ENCODE measurements at places on chromosomes 2 and 18.

DNA sequence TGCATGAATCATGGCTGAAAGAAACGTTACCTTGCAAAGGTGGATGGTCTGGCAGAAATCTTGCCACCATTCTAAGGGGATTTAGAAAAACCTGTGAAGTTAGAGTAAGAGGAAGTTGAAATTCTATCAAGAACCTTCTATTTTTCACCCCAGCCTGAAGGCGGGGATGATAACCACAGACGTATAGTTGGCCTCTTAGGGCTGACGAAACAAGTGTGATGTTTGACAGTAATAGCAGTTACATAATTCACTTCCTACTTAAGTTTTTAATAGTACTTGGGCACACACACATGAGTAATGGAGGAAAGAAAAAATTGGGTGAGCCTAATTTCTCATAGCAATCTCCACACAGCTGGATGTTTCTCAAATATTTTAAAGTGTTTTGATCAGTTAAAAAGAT, 336.6 kb upstream of the SALL3 start:
- no peak for DNase-seq

GRCh38 chr2:15752552-15753232, 161.0 kb downstream of the DDX1 start:
- DNase-seq: no peak

DNA sequence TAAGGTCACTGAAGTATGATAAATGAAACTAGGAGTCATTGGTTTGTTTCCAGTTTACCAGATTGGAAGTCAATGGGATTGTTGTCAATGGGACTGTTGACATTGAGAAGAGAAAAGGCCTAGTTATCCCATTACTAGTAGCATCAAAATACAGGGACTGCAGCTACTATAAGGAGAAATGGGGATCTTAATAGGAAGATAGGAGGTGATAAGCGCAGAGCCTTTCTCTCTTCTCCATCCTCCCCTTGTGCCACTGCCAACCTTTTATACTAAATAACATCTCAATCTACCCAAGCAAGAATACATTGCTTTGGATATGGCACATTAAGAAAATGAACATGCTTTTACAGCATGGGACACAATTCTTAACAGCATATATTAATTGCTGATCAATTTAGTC, 10.5 kb upstream of the BBS5 start:
- no peak for DNase-seq

DNA sequence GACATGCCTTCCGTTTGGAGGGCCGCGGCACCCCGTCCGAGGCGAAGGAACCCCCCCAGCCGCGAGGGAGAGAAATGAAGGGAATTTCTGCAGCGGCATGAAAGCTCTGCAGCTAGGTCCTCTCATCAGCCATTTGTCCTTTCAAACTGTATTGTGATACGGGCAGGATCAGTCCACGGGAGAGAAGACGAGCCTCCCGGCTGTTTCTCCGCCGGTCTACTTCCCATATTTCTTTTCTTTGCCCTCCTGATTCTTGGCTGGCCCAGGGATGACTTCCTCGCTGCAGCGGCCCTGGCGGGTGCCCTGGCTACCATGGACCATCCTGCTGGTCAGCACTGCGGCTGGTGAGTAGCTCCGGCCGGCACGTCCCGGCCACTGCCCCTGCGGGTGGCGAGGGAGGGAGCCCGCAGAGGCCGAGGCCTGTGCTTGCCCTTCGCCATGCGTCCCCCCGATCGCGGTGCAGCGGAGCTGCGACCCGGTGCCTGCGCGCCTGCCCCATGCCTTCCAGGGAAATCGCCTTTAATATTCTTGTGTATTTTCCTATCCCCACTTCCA, 1.2 kb downstream of the BMPR2 start:
- peak; percentile 74 for DNase-seq

DNA sequence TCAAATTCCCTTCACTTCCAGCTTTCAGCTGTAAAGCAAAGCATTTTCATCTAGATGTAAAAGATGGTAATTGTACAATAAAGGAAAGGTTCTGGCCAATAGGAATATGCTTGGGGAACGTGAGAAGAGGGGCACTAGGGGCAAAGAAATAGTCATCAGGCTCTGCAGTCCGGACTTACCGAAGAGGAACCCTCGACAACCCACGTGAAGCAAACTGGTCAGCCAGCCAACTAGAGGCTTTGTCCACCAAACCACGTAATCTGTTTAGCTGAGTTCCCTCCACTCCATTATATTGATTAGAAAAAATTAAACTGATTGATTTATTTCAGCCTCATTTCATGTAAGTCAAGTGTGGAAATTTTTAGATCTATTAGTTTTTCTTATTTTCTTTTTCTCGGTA, 300.4 kb upstream of the FANCL start:
- DNase-seq: no peak

- no peak for DNase-seq
Observed at GRCh38 chr2:124626993-124627392, 601.9 kb downstream of the CNTNAP5 start.

- no peak for DNase-seq
Observed at GRCh38 chr2:174599310-174599921, 1.8 kb upstream of the WIPF1 start.

DNA sequence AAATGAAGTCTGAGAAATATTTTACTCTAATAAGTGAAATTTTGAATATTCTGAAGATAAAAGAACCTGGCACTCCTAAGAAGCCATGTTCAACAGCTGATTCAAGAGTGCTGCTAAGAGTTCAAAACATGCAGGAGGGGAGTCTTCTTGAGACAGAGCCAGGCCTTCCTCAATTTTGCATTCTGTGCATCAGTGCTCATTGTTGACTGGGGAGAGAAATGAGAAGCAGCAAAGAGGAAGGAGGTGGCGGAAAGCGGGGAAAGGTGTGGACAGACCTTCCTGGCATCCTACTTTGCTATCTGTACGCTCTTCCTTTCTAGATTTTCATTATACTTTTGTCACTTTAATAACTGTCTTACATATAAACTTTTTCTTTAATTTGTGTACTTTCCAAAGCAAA, 29.7 kb upstream of the TXNDC2 start:
- DNase-seq: no peak

GRCh38 chr2:178761759-178762371, 45.4 kb downstream of the TTN start:
- DNase-seq: peak; percentile 21

DNA sequence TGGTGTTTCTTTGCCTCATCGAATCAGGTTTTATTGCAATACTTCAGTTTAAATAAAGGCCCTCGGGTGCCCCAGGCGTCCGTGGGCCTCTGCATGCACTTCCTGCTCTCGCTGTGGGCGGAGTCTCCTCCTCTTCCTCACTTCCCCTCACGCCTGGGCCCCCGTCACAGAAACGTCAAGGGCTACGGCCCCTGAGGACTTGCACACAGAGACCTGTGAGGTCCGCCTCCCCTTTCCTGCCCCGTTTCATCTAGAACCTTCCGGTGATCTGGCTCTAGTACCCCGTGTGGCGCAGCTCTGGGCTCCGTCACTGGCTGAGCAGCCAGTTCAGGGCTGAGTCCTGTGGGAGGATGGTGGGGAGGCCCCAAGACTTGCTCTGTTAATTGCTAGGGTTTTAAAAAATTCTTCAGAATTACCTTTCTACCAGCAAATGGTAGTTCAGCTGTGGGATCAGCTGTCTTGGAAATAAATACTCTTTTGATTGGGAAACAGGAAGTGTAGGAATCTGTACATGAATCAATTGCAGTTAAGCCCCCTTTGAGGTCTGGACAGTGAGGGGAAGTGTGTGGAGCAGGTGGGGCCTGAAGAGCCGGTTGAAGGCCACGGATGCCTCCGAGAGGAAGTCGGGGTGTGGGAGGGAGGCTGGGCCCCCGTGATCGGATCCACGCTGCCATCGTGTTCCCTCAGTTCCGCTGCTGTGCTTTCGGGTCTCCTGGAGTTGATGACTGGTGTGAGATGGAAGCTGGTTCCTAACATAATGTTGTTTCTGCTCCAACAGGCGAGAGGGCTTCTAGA, 10.2 kb downstream of the NFATC1 start:
- no peak for DNase-seq

DNA sequence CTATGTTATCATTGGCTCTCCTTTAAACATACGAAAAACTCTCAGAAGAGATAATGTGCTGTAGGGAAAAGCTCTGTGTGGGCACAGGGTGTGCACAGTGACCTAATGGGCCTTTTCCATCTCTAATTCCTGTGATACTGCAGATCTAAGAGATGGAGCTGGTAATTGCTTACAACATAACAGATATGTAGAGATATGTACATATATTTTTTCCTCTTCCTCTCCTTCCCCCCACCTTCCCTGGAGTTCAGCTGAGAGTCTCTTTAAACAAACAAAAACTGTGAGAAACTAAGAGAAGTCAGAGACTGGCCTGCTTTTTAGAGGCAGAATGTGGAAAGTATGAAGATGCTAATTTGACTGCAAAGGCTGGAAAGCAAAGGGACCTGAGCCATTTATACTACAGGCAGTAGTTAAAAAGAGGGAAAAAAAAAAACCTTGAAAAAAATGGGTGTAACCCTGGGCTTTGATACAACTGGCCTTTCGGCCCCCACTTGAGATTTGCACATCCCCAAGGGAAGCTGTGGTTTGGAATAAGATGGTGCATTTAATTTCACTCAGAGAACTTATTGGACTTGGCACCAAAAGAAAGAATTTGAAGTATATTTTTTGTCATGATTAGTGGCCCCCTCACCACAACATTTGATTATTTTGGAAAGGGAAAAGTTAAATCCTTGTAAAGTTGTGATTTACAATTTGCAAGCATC, 502.2 kb upstream of the ZEB2 start:
- no peak for DNase-seq

GRCh38 chr2:129755786-129756185, 223.7 kb upstream of the RAB6C start:
- no peak for DNase-seq

DNA sequence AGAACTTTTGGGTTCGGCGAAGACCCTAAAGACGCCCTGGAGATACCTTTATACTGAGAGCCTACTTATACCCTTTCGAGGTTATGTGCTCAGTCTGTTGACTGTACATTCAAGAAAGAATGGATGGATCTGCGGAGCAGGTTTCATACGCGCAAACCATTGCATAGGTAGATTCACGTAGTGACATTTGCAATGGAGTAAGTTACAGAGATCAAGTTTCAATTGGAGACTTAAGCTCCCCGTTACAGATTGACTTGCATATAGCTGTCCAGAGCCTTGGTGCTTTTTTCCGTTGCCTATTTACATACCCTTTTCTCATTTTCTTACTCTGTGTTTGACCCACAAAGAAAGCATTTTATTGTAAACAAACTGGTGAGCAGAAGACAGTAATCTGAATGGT, 923 bp downstream of the PSMD1 start:
- no peak for DNase-seq

DNA sequence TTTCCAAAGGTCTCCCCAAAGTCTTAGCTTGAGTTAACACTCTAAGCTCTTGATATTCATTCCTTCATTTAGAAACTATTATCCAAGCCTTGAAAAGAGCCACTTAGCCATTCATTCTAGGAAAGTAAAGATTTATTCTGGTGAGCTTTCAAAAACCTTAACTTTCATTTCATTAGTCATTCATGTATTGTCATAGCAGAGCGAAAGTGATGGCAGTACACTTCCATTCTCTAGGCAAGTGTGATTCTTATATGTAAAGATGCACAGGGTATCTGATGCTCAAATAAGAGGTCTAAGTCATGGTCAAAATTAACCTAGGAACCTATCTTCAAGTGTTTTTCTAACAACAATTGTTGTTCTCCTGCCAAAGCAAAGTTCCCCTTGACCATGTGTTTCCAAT, 553.0 kb upstream of the FANCL start:
- no peak for DNase-seq

DNA sequence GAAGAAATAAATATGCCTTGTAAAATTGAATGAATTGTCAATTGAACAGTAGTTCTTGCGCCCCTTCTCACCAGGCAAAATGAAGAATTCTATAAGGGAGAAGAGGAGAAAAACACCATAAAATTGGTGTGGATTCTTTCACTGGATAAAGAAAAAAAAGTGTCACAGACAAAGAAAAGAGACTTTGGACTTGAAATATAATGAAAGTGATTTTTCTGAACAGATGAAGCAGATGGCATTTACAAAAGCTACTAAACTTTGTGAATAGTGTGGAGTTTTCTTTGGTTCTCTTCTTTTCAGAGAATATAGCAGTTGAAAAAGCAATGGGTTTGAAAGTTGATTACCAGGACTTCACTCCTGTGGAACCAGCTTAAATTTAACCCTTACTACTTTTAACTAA, 945.7 kb downstream of the DSC3 start:
- DNase-seq: no peak

DNA sequence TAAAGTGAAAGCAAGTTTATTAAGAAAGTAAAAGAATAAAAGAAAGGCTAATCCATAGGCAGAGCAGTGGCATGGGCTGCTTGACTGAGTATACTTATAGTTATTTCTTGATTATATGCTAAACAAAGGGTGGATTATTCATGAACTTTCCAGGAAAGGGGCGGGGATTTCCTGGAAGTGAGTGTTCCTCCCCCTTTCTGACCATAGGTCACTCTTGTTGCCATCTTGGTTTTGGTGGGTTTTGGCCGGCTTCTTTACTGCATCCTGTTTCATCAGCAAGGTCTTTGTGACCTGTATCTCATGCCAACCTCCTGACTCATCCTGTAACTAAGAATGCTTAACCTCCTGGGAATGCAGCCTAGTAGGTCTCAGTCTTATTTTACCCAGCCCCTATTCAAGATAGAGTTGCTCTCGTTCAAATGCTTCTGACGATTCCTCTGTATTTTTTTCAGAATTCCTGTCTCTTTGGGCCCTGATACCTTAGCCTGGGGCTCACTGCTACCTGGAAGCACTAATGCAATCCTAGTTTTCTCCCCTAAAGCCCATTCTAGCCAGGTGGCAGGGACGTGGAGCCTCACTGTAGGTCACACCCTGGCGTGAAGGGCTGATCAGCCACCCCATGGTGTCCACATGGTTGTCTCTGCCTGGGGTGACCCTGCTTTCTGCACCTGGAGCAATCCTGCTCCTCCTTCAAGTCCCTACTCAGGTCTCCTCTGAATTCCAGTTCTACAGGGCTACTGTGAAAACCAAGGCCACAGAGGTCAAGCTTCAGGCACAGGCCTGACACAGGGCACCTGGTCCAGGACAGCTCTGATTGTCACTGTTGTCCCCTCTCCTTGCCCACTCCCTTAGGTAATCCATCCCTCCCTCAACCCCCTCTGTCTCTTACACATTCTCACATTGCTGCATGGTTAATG, 6.0 kb upstream of the SLC35F6 start:
- peak; percentile 16 for DNase-seq

GRCh38 chr2:130873700-130874346, 37.1 kb downstream of the ARHGEF4 start:
- peak; percentile 87 for DNase-seq

DNA sequence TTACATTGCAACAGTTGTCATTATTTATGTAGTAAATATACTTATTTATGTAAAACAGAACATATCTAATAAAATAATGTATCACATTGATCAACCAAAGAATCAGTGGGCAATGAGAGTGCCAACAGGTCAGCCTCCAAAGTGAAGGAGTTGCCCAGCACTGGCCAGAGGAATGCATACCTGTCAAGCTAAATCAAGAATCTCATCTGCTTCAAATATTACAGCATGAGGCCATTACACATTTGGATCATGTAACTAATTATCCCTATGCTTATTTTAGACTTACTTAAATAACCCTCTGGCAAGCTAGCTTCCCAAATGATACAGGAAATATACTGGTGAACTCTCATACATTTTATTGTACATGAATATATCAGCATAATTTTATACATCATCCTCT, 1211.7 kb upstream of the ACVR2A start:
- DNase-seq: no peak
